ENCODE measurements at places on chromosomes 1 and 21.

GRCh38 chr1:71047635-71048607, at the start of gene PTGER3:
Gene PTGER3 (minus strand): TSS chr1:71047816. CDS start chr1:71047577, 239 bp downstream.
- no peak for DNase-seq

GRCh38 chr1:94345148-94345721, 73.0 kb upstream of the ABCD3 start:
- DNase-seq: no peak

- no peak for DNase-seq
Measured at GRCh38 chr1:48876330-48876785, 99.7 kb upstream of the BEND5 start.

DNA sequence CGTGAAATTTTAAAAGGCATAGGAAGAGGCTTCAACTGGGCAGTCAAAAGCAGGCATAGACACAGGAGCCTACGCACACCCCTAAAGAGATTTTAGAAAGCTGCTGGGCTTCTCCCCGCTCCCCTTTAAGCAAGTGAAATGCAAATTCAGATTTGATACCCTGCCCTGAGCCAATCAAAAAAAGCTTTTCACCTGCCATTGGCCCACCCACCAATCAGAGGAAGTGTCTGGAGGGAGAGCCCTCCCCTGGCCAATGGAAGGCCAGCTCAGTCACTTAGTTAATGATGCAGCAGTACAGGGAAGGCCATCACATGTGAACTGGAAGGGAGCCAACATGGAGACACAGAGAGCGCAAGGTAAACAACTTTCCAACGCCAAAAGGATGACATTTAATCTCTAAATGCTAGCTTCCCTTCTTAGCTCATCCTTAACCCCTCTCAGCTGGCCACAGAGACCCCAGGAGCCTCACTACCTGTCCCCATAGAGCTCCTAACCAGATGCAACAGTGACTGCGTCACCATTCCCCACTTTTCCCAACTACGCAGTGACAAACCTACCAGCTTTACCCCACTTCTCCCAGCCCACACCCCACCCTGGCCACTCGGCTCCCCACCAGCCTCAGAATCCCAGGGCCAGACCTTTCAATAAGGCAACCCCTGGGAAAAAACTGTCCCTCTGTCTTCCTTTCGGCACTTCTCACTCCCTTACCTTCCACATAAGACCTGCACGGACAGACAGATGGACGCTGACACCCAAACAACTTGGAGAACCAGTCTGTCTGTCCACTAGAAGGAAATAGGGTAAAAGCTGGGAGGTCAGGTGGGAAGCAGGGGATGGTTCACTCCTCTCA, 71.0 kb downstream of the CD46 start:
- DNase-seq: no peak

DNA sequence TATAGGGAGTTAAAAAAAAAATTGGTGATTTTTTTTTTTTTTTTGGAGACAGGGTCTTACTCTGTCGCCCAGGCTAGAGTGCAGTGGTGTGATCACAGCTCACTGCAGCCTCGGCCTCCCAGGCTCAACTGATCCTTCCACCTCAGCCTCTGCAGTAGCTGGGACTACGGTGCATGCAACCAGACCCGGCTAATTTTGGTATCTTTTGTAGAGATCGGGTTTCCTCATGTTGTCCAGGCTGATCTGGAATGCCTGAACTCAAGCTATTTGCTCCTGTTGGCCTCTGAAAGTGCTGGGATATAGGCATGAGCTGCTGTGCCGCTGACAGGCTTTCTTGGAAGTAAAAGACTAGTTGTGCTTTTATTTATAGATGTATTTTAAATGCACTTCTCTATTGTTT, 3.0 kb downstream of the CDC42 start:
- no peak for DNase-seq

- no peak for DNase-seq
Measured at GRCh38 chr1:18530587-18531502, 50.1 kb downstream of the KLHDC7A start.

GRCh38 chr1:156652131-156652991, 10.4 kb downstream of the BCAN start:
- no peak for DNase-seq

- DNase-seq: no peak
Measured at GRCh38 chr1:25473653-25474225, 43.0 kb downstream of the MACO1 start.

DNA sequence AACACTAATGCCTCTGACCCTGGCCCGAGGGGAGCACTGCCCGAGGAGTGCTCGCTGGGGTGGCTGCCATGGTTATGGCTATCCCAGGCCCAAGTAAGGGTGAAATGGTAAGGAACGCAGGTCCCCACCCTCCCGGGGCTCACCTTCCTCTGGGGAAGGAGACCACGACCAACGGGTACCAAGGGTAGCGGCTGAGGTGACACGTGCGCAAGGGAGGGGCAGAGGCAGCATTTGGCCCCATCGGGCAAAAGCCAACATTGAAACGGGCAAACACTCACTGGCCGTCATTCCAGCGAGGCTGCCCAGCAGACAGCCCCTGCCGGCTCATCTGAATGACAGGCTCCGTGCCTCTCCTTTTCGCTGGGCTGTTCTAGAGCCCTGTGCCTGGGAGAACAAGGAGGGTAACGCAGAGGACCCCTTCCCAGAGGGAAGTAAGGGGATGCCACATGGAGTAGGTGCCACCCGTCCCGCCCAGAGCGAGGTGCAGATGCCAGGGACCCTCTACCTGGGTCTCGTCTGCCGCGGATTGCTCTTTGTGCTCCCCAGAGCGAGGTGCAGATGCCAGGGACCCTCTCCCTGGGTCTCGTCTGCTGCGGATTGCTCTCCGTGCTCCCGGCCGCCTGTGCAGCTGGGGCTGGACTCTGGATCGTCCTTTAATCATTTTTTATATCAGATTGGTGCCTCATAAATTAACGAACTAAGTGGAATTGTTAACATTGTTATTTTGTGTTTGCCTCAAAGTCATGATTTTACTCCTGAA, 16.2 kb downstream of the ACTRT2 start:
- no peak for DNase-seq

- DNase-seq: no peak
Measured at GRCh38 chr1:246193537-246193936, 313.5 kb downstream of the SMYD3 start.

Data from COLO829 (cell line).